ENCODE measurements at places on chromosomes 1 and 21.
A peak's percentile ranks its signal among the peaks of the same experiment; 100 is the strongest.

GRCh38 chr1:219514728-219515127, 98.2 kb downstream of the ZC3H11B start:
- no peak for DNase-seq

DNA sequence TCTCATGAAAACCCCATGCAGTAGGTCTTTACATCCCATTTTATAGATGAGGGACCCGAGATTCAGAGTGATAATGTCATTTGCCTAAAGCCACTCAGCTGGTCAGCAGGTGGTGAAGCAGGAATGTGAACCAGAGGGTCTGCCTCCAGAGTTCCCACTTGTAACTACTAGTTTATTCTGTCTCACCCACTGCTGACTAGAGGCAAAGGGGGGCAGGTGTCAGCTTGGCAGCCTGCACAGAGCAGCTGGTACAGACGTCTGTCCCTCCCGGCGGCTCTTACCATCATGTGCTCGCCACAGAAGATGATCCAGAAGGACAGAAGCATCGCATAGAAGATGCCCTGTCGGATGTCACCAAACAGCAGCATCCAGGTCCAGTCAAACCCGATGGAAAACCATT, 82.4 kb downstream of the WLS start:
- DNase-seq = no peak

GRCh38 chr1:154206196-154206595, at the start of gene CFAP141:
Gene CFAP141, minus strand, starts transcription at chr1:154206333. Its CDS starts 26 bp downstream, at chr1:154206307.
- no peak for DNase-seq

- DNase-seq = no peak
Observed at GRCh38 chr1:29682171-29682918, 446.0 kb downstream of the PTPRU start.

DNA sequence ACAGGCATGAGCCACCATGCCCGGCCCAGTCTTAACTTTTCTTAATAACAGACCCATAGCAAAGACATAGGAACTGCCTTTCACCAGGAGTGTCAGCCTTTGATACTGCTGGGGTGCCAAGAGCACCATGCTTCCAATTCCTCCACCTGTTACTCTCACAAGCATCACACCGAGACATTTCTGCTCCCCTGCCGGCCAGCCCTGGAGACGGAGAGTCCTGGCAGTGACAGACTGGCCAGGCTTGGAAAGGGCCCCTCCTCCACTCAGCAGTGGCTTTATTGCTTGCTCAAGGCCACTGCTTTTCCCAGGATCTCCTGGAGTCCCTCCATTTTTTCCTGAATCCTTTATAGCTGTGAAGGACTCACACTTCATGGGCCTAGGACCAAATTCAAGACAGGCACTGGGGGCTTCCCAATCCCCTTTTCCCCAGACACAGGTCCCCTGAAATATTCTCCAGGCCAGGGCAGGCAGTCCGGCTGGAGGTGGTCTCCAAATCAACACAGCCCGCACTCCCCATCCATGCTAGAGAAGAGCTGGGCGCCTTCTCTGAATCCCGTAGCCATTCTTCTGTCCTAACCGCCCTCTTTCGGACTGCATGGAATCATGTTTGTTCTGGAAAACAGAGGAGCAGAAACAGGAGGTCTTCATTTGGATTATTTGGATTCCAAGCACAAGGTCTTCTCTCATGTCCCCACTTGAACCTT, 25.5 kb upstream of the PTPRF start:
- no peak for DNase-seq

DNA sequence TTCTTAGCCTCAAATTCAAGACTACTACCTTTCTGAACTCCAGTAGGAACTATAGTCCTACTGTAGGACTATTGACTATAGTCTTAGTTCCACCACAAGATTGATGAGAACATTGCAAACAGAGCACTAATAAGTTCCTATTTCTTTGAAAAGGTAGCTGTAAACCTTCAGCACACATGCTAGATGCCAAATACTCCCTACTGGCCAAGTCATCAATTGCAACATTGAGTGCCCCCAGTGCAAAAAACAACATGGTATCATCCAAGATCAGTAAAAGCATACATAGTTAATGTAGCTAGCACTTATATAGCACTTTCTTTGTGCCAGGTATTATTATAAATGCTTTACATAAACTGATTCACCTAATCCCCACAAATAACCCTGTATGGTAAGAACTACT, 99.8 kb downstream of the MRPL39 start:
- peak; percentile 20 for DNase-seq

DNA sequence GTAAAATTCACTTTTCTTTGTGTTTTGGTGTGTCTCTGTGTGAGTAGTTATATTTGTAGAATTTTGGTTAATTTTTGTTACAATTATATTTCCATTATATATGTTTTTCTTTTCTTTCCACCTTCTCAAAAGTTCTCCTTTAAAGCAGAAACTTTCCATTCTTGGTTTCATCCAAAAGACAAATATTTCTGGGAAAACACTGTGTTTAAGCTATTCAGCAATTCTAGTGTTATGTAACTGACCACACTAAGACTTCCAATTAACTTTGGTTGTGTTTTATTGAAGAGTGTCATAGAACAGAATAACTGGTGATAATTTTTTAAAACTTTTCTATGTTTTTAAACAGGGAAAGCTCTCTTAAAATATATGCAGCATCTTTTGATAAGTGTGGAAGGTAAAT, 13.6 kb upstream of the RGL1 start:
- no peak for DNase-seq

DNA sequence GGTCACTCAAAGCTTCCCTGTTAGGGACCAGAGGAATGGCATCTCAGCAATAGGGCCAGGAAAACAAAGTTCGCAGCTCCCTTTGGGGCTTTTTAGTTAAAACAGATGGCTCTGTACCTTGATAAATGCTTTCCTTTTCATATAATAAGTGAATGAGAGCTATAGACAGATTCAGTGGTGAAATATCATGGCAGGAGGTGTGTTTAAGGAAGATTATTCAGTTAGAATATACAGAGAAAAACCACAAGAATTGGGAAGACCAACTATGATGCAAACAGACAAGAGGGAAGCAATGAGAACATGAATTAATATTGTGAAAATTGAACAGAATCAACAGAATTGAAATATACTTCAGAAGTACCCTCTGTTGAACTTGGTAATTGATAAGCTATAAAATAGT, 379.4 kb downstream of the PLPP3 start:
- DNase-seq = no peak

GRCh38 chr1:15525050-15526020, 1.3 kb upstream of the DNAJC16 start:
- DNase-seq = no peak

DNA sequence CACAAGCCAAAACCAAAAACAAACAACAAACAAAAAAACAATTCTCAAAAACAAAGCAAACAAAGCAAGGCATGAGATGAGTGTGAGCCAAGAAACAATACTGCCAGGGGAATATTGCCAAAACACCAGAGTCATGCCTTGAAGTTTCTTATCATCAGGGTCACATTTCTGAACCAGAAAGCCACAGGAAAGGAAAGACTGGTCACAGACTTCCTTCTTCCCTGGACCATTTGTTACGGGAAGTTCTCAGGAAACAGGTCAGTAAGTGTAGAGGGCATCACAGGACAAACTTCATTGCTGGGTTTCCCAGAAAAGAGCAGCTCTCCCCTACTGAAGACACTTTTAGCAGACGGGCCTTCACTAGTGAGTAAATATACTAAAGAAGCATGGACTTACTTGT, 191.2 kb downstream of the GABPA start:
- no peak for DNase-seq

DNA sequence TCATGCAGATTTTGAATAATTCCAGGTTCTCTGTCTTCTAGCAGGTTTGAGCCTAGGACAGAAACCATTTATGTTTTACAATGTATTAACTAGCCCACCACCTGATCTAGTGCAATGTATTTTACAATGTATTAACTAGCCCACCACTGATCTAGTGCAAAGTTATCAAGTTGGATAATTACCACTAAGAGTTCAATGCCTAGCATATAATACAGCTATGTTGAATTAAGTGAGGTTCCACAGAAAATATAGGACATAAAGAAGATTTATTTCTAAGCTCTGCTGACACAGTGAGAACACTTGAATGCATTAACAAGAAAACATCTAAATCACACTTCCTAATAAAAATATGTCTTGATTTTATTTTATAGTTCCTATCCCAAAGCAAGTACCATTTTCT, 854.6 kb upstream of the NEGR1 start:
- DNase-seq = no peak

GRCh38 chr1:46448109-46448911, 41.3 kb upstream of the DMBX1 start:
- no peak for DNase-seq
